Activated CD4-positive, alpha-beta memory T cell treated with anti-CD3 and anti-CD28 coated beads, Interleukin-2, amount 10 ng/mL, durations not matched to agents 7 days and 5 days (primary cell): ENCODE measurements at places on chromosomes 12 and 14.

DNA sequence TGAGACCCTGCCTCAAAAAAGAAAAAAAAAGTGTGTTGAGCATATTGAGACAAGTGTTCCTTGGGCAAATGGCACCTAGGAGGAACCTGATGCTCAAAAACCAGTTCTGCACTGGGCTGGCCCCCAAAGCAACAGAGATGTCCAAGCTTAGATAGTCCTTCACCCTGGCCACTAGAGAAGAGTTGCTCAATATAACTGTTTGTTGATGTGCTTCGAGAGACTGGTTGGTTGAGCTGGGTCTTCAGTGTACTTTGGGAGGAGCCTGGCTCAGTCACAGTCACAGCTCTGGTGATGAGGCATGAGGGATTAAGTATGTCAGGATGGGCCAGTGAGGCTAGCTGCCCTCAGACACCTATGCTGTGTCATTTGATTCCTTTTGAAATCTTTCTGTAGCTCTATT lies 38.0 kb downstream of the SLC2A14 start:
- DNase-seq: no peak

DNA sequence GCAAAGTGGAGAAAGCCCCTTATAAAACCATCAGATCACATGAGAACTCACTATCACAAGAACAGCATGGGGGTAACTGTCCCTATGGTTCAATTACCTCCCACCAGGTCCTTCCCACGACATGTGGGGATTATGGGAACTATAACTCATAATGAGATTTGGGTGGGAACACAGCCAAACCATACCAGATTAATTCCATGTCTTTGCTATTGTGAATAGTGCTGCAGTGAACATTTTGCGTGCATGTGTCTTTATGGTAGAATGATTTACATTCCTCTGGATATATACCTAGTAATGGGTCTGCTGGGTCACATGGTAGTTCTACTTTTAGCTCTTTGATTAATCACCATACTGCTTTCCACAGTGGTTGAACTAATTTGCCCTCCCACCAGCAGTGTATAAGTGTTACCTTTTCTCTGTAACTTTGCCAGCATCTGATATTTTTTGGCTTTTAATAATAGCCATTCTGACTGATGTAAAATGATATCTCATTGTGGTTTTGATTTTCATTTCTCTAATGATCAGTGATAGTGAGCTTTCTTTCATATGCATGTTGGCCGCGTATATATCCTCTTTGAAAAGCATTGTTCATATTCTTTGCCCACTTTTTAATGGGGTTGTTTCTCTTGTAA lies 29.7 kb upstream of the SAV1 start:
- no peak for DNase-seq

DNA sequence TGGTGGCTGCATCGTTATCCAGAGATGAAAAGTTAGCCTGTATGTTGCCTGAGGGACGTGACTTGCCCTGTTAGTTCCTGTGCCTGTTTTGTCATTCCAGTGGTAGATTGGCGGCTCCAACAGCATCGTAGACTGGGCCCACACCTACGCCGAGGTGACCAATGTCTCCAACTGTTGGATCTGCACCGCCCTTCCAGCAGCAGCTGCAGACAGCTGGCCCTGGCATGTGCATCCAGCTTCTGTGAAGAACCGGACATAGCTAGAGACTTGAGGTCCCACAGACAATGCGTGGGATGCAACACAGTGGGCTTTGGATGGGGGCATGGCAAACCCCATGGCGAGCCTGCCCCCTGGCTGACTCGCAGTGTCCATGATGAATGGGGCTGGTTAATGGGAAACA lies 93.0 kb upstream of the TMPO start:
- DNase-seq: no peak

- no peak for DNase-seq
These were observed 22.9 kb downstream of the CPSF2 start for GRCh38 chr14:92144708-92145107.

DNA sequence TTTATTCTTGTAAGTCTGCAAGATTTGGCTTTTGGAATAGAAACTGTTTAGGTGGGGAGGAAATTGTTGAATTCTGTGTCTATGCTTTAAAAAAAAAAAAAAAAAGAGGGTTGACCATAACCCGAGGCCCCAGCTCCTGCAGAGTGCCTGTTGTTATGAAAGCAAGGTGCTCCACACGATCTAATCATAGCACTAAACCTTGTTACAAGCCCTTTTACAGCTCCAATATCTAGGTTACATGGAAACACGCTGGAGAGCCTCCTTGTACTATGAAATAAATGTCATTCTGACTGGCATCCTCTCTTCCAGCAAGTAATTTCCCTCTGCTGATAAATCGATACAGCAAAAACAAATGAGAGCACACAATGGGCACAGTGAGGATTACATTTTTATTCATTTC lies 303.1 kb upstream of the SOX5 start:
- no peak for DNase-seq

GRCh38 chr14:23306412-23307145 lies at the start of gene BCL2L2:
Gene BCL2L2, plus strand, starts transcription at chr14:23306833. Its CDS starts 935 bp downstream, at chr14:23307768.
- peak; percentile 31 for DNase-seq

DNA sequence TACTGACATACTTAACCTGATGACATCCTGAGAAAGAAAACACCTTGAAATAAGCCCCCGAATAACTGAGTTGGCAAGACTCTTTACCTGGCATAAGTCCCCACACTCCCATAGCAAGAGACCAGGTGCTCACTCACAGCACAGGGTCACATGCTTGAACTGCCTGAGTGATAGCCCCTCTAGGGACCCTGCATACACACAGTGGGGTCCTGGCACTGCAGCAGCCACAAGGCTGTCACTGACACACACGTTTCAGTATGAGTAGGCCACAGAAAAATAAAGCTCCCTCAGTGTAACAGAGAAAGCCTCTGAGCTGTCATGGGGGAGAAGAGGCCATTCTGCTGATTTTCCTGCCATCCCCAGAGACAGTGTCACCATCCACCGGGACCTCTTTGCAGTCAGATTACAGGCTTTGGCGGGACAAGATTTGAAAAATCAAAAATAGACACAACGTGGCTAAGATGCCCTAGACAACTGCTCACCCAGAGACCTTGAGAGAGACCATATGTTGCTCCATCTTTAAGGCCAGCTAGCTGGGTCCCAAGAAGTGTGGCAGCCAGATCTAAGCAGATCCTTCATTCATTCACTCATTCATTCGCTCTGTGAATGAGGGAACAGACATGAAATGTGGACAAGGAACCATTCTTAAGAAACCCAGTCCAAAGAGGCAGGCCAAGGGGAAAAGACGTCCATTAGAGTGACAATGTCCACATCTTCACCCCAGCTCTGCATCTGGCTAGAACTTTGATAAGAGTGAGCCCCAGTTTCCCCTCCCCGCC lies 1.6 kb downstream of the SCARB1 start:
- DNase-seq: no peak

DNA sequence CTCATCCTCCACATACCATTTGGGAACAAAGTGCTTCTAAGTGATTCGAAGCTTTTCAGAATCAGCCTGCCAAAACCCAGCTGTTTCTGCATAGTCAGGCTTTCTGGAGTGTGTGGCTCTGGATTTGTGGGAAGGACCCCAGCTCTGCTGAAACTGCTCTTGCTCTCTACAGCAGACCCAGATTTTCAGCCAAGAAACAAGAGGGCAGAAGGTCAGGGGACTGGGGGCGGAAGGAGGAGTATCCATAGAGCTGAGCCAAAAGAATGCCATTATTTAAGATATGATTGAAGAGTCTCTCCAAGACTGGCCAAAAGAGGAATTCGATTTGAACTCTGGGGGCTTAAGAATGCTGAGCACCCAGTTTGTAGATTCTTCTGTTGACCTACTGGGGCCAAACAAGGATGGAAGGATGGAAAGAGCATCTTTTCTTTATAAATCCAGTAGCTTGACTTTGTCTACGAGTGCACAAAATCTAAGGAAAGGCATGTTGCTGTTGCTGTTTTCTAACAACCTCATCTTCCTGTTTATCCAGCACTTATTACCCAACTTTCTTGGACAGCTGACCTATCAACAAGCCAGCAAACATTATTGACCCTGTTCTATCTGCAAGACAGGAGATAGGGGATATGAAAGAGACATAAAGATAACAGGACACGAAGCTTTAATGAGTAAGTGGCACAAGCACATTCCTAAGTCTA lies 29.2 kb downstream of the FBLN5 start:
- no peak for DNase-seq

- DNase-seq: no peak
These were observed 279.6 kb downstream of the NUAK1 start for GRCh38 chr12:105858981-105859710.

DNA sequence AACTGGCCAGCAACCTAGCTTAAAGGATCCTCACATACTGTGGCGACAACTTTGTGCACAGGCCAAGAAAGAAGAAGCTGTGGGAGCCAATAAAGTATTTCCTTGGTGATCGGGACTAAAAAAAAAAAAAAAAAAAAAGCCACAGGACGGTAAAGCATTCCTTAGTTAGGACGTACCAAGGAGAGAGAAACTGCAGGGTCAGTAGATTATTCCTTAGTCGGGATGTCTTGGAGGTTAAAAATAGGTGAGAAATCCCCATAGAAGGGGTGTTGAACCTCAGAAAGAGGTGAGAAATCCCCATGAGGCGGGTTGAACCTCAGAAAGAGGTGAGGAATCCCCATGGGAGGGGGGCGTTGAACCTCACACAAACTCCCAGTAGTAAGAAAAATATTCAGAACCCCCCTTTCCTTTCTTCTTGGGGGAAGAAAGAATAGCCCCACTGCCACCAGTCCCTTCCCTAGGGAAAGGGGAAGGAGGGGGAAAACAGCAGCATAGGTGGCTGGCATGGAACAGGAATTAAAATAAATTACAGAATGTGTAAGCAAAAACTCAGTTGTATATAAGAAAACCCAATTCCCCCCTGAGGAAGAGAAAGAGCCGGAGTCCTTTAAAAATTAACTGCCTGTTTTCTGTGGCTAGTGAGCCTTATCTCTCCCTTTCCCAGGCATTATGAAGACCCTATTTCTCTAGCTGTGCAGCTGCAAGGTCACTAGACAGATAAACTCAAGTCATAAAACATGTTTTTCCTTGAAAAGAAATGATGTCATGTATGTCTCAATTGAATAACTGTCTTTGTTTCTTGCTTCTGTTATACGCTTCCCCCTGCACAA lies 26.8 kb downstream of the KLRK1 start:
- no peak for DNase-seq

- peak; percentile 65 for DNase-seq
These were observed 20.0 kb downstream of the CKAP4 start for GRCh38 chr12:106227641-106228319.

DNA sequence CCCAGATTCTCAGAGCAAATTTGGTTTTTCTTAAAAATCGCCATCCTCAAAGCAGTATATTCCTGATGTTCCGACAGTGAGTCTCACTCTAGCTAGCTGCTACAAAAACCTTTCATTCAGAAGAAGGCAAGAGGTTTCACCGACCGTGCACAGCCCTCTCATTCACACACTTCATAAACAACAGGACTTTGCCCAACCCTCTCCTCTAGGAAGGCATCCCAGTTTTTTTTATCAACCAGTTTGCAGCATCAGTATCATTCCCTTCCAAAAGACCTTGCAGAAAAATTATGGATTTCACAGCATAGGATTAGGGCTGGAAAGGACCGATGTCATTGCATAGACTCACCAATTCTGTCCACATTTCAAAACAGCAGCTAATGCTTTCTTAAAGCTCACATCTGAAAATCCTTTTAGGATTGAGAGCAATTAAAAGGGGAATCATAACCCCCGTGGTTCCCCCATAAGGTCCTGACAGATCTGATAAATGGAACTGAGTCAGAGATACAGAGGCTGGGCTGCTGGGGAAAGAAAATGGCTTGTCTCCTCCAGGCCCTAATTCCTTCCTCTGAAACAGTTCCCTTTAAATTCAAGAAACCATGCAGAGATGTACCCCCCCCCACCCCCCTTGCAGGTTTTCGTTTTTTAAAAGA lies 597 bp downstream of the SVOP start:
- DNase-seq: no peak

GRCh38 chr14:83826838-83827237 lies 1703.1 kb upstream of the FLRT2 start:
- no peak for DNase-seq

GRCh38 chr12:49097381-49097780 lies 2.8 kb upstream of the DHH start:
- DNase-seq: no peak

DNA sequence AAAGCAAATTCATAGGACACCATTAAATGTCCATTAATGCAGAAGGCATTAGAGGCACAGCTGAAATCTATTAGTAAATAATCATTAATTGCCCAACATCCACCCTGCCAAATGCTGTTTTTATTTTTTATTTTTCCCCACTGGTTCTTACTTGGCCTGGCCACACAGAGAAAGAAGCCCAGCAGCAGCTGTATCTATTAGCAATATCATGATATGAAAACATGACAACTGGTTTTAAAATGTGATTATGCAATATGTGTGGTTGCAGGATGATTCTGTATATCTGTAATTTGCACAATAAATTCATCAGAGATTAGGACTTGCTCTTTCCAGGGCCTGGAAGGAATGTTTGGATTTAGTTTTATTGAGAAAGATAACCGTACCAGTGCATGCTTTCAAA lies 44.9 kb downstream of the SIX6 start:
- DNase-seq: no peak

DNA sequence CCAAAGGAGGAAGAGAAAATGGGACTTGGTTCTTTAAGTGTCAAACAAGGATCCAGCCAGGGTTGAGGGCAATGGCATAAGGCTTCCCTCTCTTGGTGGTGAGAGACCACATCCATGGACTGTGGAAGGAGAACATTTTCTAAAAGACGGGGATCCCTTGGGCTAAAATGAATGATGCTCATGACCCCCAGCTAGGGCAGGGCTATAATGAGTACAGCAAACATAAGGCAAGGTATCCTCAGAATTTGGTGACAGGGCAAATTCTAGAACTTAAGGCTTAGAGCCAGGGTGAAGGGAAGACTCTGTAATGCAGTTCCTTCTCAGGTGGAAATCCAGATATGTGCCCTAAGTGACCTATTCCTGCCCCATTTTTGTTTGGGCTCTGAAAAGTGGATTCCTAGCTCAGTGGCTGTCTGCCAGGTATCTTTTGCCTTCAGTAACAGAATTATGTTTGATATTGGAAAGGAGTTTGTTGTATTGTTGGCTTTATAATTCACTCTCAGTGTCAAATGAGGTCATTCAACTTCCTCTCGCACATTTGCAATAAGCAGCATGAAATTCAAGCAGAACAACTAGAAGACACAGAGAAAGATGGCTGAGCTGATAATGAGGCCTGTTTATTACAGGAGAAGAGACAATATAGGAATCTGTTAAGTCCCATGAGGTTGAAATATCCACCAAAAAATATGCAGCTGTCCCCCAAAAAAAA lies 76.8 kb downstream of the DAD1 start:
- DNase-seq: no peak

DNA sequence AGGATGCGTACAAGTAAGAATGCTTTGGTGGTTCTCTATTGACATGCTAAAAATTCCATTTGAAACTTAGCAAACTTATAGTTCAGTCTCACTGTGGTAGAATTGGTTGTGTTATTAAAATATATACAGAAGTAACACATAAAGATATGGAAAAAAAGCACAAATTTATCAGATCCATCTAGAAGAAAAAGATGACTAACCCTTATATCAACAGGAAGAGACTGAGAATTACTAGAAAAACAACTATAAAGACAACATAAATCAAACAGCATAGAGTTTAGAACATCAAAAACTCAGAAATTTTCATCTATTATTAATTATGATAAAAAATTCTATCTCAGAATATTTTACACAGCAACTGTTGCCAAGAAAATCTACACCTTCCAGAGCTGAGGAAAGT lies 491.0 kb downstream of the ETNK1 start:
- no peak for DNase-seq
